ENCODE measurements at places on chromosomes 16 and 17.

GRCh38 chr16:27432558-27432957, 30.6 kb downstream of the IL21R start:
- no peak for DNase-seq

DNA sequence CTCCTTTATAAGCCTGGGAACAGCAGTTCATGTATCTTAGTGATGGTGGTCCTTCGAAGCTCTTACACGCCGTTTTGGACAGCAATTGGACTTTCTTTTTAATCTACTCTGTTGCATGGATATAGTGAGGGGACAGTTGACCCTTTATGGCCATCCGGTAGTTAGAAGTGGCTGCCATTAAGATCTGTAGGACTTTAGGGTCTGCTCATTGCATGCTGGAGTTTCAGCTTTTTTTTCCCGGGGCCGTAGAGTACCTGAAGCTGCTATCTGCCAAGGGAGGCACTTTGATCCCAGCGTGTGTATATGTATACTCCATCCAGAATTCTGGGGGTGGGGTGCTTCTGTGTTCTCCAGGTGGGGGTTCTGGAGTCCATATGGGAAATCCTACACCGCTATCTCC, 1.2 kb downstream of the CYB5D1 start:
- DNase-seq, result no peak

DNA sequence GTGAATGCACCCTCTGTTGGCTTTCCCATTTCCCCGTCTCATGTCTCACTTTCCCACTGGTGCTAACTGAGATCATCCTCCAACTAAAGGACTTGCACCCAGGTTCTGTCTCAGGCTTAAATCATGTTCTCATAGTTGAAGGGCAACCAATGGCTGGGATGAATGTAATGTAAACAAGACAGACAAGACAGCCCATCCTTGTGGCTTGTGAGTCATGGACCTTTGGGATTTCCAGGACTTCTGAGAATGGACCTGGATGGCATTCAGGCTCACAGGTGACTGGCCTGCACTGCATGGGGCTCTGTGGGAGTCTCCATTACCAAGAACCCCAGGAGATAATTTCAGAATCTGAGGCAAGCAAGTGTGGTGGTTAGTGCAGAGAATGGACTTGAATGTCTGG, 347.5 kb downstream of the HAPSTR1 start:
- DNase-seq, result no peak

DNA sequence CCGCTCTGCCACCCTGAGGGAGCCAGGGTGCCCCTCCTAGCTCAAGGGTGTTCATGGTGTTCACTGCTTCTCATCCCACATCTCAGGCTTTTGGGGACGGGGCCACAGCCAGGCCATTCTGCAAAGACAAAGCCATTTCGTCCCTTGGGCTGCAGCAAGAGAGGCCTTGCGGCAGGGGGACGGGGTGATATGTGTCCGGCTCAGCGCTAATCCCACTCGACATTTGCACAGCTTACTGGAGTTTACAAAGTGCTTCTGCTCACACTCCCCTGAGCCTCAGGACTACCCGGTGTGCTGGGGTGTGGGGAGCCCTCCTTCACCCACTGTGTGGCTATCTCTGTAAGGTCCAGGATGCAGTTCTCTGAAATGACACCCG, 84.3 kb downstream of the RTN4RL1 start:
- no peak for DNase-seq

- DNase-seq, result no peak
Measured at GRCh38 chr17:82232322-82232820, 3.5 kb downstream of the SLC16A3 start.

GRCh38 chr17:2239882-2240430, 63.6 kb downstream of the SMG6 start:
- DNase-seq, result no peak

DNA sequence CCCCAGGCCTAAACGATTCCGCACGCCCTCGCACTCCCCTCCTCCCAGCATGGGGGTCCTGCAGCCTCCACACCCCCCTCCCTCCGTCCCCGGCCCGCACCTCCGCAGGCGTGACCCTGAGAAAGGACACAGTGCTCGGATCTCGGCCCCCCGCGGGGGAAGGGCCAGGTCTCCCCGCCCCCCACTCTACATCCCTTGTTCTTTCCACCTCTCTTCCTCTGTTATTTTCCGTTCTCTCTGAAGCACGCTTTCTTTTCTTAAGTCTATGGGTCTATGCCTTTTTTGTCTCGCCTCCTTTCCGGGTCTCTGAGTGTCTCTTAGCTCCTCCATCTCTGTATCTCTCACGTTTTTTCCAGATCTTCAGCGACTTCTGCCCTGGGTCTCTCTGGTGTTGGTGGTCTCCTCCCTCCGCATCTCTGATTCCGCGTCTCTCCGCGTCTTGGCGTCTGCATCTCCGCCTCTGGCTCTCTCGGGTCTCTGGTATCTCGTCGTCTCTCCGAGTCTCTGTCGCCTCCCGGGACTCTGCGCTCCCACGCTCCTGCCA, 2.1 kb upstream of the HES7 start:
- no peak for DNase-seq

All from stimulated activated CD8-positive, alpha-beta memory T cell treated with anti-CD3 and anti-CD28 coated beads, Interleukin-4, amount 100 ng/mL, for 24 hours (primary cell).